CD4-positive, alpha-beta T cell treated with Interleukin-15 for 4 hours (primary cell): ENCODE measurements at places on chromosomes 12 and 14.
A peak's percentile ranks its signal among the peaks of the same experiment; 100 is the strongest.

DNA sequence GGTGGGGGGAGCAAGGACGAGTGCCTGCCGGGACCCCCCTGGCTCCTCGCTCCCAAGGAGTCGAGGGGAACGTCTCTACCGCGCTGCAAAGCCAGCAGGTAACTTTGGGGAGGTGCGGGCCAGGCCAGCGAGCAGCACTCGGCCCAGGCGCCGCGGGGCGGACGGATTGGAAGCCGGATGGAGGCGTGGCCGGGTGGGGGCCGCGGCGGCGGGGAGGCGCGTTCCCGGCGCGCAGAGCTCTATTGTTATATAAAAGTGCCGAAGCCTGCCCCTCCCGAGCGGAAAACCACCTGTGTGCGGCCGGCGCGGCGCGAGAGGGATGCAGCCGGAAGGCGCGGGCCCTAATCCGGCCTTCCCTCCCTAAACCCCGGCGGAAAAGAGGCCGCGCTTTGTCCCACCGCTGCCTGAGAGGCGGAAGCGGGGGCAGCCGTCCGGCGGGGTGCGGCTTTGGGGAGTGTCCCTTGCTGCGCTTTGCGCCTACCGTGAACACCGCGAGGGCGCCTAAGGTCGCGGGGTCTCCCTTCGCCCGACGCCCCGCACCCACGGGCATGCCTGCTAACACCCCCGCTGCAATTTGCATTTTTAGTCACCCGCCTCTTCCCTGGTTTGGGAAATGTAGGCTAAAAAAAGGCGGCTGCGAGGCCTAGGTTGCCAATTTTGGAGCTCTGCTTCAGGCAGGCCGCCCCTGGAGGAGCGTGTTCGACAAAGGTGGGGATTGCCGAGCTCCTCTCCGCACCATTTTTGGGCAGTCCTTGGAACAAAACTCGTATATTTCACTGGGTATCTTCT, 1.7 kb upstream of the DUSP6 start:
- peak; percentile 57 for DNase-seq

- DNase-seq = no peak
Measured at GRCh38 chr14:54532111-54533012, 22.7 kb downstream of the CGRRF1 start.

- peak; percentile 60 for DNase-seq
Measured at GRCh38 chr12:1592444-1593173, 1.8 kb downstream of the FBXL14 start.

- no peak for DNase-seq
Measured at GRCh38 chr12:60468546-60468945, 872.7 kb downstream of the SLC16A7 start.

DNA sequence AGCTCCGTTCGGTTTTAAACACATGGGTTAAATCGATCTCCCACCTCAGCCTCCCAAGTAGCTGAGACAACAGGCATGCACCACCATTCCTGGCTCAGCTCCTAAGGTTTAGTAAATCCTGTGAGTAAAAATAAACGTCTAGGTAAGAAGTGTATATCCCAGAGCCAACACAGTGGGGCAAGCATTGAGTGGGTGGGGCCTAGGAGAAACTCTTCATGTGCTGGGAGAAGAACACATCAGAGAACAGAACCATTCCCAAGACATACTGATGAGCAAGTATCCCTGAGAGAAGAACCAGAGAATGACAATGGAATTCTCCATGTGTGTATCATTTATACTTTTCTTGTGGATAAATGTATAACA, 86.3 kb downstream of the SEC23A start:
- DNase-seq = no peak

GRCh38 chr12:93823616-93824391, 146.6 kb downstream of the CRADD start:
- no peak for DNase-seq

DNA sequence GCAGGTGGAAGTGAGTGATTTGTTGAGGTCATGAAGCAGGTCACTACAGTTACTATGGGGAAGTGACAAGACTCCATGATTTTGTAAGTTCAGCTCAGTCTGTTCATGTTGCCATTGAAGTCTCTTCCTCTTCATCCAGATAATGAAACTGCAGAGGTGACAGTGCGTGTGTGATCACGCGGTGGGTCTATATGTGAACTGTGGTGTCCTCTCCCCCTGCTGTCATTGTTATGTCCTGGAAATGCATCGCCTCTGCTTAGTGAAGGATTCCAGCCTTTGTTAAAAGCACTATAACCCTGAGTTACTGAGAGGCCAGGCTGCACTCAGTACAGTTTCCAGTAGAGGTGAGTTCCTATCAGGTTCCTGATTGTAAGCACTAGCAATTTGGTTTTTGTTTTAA, 216.2 kb upstream of the RMST start:
- DNase-seq = no peak

GRCh38 chr12:103768467-103769123, 72.4 kb downstream of the NT5DC3 start:
- no peak for DNase-seq

GRCh38 chr12:67251012-67251411, 18.1 kb upstream of the CAND1 start:
- no peak for DNase-seq

GRCh38 chr14:93629643-93630042, 158.6 kb downstream of the PRIMA1 start:
- no peak for DNase-seq

GRCh38 chr14:105685003-105685402, 158.6 kb downstream of the TMEM121 start:
- DNase-seq = no peak

DNA sequence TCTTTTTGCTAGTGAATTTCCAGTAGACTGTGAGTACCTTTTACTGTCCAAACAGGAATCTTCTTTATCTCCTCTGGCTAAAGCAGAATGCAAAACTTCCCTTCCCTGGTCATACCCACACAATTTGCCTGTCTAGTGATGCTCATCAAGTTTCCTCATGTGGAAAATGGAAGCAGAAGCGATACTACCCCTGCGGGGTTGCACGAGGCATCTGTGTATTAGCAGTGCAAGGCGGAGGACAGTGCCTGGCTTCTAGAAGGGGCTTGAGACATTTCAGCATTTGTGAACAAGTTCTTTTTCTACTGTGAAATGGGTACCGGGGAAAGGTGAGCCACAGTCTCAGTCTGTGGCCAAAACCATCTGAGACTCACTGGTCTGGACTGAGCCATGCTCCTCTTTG, 340.9 kb downstream of the AACS start:
- no peak for DNase-seq

DNA sequence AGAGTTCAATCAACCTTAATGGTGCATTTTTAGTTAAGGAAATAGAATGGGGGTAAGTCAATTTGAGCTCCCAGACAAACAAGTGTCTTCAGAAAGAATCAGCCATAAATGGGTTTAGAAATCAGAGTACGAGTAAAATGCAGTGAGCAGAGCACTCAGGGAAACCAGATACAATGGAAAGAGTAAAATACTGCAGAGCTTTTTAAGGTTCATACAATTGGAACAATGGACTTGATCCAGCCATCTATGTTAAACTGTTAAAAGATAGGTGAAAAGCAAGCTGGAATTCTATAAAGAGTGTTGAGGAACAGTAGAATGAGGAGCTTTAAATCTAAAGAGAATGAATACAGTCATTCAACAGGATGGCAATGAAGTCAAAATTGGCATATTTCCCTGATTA, 23.8 kb upstream of the PCNX4 start:
- DNase-seq = no peak

DNA sequence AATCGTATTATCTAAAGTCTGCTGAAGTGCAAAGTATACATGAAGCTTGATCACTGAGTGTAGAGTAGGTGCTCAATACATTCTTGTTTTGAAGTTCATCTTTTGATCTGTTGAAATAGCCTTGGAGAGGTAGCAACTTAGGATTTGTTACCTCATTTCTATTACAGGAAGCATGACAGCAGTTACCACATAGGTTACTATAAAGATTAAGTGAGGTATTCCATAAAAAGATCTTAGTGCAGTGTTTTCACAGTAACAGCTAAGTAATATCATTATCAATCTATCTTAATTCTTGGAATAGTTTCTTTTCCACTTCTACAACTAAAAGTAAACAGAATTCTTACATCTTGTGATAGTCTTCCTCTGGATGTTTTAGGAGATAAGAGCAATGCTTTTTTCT, 50.9 kb downstream of the BTBD7 start:
- DNase-seq = no peak

DNA sequence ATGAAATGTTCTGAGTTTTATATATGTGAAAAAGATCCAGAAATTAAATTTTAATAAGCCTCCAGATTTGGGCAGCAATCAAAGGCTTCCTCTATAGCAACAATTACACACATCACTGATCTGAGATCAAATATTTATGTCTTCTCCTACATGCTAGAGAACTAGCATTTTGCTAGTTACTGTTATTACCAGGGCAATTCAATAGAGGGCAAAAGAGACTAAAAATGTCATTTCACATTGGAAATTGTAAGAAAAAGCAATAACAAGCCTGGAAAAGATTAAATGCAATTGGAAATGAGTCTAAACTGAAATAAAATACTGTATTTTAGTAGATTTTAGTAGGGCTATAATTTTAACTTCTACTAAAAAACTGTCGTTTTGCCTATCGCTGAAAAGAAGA, 32.6 kb upstream of the ANO6 start:
- DNase-seq = no peak

GRCh38 chr12:65444996-65445395, 166.5 kb downstream of the MSRB3 start:
- no peak for DNase-seq

DNA sequence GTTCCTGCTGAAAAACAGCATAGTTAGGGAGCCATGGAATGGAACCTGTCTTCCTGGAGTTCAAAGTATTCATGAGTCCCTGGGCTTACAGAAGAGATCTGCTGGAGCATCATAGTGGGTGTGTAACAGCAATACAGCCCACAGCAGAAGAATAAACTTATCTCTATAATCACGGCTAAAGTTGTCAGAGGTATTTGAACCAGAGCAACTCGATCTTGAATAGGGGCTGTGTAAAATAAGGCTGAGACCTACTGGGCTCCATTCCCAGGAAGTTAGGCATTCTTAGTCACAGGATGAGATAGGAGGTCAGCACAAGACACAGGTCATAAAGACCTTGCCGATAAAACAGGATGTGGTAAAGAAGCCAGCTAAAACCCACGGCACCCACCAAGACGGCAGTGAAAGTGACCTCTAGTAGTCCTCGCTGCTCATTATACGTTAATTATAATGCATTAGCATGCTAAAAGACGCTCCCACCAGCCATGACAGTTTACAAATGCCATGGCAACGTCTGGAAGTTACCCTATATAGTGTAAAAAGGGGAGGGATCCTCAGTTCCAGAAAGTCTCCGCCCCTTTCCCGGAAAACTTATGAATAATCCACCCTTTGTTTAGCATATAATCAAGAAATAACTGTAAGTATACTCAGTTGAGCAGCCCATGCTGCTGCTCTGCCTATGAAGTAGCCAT, 223.4 kb downstream of the PCNX1 start:
- DNase-seq = no peak

DNA sequence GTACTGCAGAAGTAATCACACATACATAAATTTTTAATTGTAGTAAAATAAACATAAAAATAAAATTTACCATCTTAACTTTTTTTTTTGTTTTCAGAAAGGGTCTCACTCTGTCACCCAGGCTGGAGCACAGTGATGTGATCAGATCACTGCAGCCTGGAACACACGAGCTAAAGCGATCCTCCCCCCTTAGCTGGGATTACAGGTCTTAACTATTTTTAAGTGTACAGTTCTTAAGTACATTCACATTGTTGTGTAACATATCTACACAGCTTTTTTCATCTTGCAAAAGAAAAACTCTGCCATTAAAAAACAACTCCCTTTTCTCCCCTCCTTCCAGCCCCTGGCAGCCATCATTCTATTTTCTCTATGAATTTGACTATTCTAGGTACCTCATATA, 92.3 kb downstream of the PPP1R12A start:
- no peak for DNase-seq

GRCh38 chr14:32186248-32186647, 15.6 kb upstream of the RNU6-7 start:
- DNase-seq = no peak

DNA sequence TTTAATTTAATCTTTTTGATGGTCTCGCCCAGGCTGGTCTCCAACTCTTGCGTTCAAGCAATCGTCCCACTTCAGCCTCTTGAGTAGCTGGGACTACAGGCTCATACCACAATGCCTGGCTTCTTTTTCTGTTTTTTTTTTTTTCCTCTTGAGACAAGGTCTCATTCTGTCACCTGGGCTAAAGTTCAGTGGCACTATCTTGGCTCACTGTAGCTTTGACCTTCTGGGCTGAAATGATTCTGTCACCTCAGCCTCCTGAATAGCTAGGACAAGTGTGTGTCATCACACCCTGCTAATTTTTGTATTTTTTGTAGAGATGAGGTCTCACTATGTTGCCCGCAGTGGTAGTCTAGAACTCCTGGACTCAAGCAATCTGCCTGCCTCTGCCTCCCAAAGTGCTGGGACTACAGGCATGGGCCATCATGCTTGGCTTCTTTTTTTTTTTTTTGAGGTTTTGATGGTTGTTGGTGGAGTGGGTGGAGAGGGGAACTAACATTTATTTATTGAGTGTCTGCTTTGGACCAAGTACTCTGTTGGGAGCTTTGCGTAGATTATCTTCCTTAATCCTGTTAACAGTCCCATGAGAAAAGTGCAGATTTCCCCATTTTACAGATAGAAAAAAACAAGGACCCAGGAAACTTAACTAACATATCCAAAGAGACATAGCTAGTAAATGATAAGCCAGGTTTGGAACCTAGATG, 102.0 kb downstream of the DIP2B start:
- DNase-seq = no peak

- DNase-seq = no peak
Measured at GRCh38 chr12:2192231-2192630, 139.4 kb downstream of the CACNA1C start.

GRCh38 chr12:67578976-67579661, 69.4 kb upstream of the DYRK2 start:
- peak; percentile 48 for DNase-seq

GRCh38 chr12:20142956-20143355, 225.4 kb upstream of the PDE3A start:
- no peak for DNase-seq

GRCh38 chr14:25118671-25119070, 68.7 kb upstream of the STXBP6 start:
- DNase-seq = no peak

DNA sequence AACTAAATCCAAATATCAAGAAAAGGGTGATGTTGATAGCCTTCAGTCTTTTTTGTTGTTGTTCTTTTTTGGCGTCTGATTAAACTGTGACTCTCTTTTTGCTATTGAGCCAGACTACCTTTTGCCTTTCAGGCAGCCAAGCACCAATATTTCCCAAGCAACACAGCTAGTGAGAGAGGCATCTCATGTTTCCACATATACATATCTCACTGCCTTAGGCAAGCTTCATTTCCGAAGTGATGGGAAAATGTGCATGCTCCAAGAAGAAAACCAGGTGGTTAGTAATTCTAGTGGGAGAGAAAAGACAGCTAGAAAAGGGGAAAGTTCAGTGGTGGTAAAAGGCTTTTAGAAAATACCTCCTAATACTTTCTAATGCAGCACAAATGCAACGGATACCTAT, 277.7 kb downstream of the TMTC2 start:
- DNase-seq = no peak

DNA sequence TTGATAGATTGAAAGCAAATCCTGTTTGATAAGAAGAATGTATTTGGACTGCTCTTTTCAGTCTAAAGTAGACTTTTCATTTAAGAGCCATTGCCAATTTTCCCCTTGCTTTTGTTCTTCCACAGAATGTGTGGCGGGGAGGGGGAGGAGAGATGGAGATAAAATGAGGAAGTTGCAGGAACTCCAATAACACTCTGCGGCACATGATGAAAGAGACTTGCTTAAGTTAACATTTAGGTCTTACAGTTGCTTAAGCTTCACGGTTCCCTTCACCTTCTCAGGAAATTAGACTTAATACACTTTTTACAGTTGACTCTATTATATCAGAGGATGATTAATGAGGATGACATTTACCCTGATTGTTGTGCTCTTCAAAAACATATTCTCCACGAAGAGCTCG, 537.3 kb downstream of the TMTC2 start:
- DNase-seq = no peak
